ENCODE measurements at places on chromosomes 6 and 20.

GRCh38 chr6:96963809-96964208 lies 39.3 kb downstream of the KLHL32 start:
- DNase-seq: no peak

GRCh38 chr6:118469468-118469867 lies 78.6 kb upstream of the PLN start:
- no peak for DNase-seq

DNA sequence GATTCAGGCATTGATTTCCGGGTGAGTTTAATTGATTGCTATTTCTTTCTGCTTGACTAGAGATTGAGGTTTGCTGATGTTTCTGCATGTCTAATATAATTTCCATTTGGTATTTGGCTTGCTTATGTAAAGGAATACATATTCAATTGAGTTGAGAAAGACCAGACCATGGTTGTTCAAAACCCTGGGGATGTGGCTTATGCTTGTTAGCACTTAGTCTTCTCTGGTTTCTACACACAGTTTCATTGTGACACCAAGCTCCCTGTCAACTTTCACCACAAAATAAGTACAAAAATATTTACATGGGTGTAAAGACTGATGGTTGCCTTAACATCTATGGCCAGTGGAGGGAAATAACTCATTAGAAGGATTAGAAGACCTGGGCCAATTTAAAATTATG lies 209.6 kb downstream of the CDH26 start:
- no peak for DNase-seq

DNA sequence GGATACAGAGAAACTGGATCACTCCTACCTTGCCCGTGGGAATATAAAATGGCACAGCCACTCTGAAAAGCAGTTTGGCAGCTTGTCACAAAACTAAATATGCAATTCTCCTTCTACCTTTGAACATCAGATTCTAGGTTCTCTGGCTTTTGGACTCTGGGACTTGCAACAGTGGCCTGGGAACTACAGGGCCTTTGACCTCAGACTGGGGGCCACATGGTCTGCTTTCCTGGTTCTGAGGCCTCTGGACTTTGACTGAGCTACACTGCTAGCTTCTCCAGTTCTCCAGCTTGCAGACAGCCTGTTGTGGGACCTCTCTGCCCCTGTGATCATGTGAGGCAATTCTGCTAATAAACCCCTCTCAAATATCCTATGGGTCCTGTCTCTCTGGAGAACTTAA lies 168.8 kb downstream of the CDH26 start:
- DNase-seq: no peak

DNA sequence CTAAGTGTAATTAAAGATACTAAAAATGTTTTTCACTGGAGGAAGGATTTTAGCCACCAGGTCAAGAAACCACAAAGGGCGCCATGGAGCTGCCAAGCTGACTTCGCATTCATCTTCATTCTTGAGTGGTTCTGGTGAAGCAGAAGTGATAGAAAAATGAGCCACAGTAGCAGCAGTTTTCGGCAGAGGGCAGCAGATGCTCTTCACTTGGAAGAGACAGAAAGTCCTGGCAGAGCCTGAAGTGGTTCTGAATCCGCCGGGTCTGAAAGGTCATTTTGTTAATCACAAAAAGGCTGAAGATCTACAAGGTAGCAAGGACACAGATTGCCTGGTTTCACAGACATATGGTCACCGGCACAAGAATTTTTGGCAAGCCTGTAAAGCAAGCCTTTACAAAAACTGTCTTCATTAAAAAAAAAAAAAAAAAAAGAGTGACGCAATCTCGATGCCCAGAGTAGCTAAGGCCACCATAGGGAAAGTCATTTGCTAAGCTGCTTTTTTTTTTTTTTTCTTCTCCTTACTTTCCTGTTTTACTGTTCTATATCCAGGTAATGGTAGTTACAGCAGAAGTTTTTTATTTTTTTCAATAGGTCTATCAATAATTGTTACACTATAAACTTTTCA lies 345.1 kb upstream of the AGPAT4 start:
- DNase-seq: peak; percentile 71

DNA sequence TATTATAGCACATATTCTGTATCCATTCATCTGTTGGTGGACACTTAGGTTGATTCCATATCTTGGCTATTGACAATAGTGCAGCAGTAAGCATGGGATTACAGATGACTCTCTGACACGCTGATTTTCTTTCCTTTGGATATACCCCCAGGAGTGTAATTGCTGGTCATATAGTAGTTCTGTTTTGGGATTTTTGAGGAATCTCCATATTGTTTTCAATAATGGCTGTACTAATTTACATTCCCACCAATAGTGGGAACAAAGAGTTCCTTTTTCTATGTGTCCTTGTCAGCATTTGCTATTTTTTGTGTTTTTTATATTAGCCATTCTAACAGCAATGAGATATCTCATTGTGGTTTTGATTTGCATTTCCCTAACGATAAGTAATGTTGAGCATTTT lies 309.0 kb upstream of the JARID2 start:
- no peak for DNase-seq

GRCh38 chr6:34457742-34458735 lies 7.8 kb upstream of the PACSIN1 start:
- DNase-seq: no peak

GRCh38 chr6:307065-307814 lies 15.0 kb downstream of the DUSP22 start:
- no peak for DNase-seq

DNA sequence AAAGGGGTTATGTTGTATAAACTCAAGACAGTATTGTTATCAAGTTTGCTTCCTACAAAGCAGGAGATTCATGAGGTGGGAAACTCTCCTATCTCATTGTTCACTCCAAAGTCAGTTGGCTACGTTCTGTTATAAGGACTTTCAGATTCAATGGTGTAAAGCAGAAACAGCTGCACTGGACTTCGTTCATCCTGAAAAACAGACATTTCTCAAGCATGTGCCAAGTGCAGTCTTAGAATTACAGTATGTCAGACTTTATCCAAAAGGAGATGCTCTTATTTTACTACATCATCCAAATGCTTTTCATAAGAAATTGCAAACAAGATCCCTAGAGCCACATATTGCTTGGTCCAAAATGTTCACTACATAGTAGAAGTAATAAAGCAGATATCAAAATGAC lies 14.9 kb downstream of the COL21A1 start:
- no peak for DNase-seq

DNA sequence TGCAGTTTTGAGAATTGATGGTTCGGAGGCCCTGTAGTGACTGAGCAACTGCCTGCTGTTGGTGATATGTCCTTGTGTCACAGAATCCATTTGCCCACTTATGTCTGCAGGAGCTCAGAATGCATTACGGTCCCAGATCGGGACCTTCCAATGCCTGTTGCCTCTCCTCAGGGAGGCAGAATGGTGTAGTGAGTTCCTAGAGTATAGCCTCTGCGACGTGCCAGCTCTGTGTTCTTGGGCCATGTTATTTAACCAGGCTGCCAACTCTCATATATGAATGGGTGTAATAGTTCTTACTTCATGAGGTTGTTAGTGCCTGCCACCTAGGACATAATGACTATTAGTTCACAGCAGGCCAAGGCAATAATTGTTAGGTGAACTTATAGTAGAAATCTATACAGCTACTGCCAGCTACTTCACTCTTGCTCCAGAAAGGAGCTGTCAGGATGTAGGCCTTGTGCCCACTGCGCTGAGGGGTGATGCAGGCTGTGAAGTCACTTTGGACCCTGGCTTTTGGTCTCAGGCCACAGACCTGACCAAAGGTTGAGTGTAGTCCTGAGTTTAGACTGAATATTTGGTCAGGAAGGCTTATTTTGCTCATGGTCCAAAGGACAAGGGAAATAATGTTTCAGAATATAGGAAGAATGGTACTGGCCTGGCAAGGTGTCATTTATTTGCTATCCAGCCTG lies 82.1 kb downstream of the ASXL1 start:
- no peak for DNase-seq

DNA sequence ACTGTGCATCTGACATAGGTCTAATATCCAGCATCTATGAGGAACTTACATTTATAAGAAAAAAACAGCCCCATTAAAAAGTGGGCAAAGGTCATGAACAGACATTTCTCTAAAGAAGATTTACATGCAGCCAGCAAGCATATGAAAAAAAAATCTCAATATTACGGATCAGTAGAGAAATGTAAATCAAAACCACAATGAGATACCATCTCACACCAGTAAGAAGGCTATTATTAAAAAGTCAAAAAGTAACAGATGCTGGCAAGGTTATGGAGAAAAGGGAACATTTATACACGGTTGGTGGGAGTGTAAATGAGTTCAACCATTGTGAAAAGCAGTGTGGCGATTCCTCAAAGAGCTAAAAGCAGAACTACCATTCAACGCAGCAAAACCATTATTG lies 13.1 kb downstream of the METTL24 start:
- DNase-seq: no peak

DNA sequence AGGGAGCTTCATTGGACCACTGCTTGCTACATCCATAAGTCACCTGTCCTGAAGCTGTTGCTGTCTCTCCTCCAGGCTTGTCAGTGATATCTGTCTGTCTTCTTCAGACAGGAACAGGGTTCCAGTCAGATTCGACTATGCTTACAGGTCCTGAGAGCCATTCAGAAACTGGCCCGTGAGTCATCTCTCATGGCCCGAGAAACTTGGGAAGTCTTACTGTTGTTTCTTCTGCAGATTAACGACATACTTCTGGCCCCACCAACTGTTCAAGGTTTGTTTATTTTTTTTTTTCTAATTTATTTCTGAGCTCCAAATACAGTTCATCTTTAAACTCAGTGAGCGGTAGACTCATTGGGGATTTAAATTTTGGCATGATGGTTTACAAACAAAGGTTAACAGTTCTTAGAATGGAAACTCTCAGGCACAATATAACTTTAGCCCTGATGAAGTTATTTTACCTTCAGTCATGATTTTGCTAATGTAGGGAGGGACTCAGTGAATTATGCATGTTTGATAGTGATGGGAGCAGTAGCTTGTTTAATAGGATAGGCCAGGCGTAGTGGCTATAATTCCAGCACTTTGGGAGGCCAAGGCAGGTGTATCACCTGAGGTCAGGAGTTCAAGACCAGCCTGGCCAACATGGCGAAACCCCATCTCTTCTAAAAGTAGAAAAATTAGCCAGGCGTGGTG lies 24.7 kb downstream of the RALGAPB start:
- DNase-seq: no peak

- DNase-seq: no peak
Measured at GRCh38 chr6:137724018-137724403, 143.0 kb upstream of the TNFAIP3 start.

DNA sequence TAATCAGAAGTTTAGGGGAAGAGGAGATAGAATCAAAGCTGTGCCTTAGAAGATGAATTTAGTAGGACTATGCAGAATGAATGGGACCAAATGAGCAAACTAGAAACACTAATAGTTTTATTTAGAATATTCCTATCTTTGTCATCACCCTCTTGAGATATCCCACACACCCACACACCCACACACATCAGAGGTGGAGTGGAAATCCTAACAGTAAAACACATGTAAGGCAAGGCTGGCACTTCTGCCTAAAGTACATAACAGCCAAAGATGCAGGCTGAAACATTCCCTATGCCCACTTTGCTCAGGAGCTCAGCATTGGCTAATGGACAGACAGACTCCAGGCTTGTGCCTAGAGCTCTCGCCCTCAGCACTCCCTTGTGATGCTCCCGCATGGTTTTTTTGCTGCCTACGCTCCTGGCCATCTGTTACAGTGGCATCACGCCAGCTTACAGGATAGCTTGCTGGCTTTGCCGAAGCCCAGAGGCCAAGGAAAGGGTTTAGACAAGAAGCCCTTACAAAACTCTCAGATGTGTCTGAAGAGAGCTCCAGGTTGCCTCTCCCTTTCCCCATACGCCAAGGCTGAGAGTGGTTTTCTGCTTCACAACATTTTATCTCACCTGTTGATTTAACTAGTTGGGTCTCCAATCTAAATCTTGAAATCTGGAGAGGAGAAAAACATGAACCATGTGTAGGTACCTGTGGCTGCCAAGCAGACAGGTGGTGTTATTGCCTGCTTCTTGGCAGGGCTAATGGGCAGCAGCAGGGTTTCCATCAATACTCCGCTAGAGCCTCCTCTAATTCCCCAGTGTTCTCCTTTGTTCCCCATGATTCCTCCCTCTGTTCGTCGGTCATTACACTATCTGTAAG lies 282.6 kb upstream of the ID4 start:
- DNase-seq: no peak

GRCh38 chr6:33139596-33140206 lies 52.6 kb downstream of the COL11A2 start:
- DNase-seq: no peak
